ENCODE measurements at places on chromosomes 4 and X. TPM values are rescaled to one million over a fixed set of nuclear protein-coding genes. Genes with fewer than 3 reads are reported as not detected.

CD38 gene
- 2.4 TPM for total RNA-seq

- peak; percentile 94 for DNase-seq
These were observed 19.7 kb downstream of the MAEA start for GRCh38 chr4:1309261-1310010.

GRCh38 chrX:80812176-80812575 lies 2.5 kb upstream of the BRWD3 start:
- no peak for DNase-seq

LYAR gene
- 13.3 TPM for total RNA-seq

OPHN1 gene
- 9.8 TPM for total RNA-seq

Measured in upper lobe of right lung (tissue), 1 donor.